ENCODE measurements at places on chromosomes 11 and 22. TPM values are rescaled to one million over a fixed set of nuclear protein-coding genes. Genes with fewer than 3 reads are reported as not detected.
A peak's percentile ranks its signal among the peaks of the same experiment; 100 is the strongest.

DNA sequence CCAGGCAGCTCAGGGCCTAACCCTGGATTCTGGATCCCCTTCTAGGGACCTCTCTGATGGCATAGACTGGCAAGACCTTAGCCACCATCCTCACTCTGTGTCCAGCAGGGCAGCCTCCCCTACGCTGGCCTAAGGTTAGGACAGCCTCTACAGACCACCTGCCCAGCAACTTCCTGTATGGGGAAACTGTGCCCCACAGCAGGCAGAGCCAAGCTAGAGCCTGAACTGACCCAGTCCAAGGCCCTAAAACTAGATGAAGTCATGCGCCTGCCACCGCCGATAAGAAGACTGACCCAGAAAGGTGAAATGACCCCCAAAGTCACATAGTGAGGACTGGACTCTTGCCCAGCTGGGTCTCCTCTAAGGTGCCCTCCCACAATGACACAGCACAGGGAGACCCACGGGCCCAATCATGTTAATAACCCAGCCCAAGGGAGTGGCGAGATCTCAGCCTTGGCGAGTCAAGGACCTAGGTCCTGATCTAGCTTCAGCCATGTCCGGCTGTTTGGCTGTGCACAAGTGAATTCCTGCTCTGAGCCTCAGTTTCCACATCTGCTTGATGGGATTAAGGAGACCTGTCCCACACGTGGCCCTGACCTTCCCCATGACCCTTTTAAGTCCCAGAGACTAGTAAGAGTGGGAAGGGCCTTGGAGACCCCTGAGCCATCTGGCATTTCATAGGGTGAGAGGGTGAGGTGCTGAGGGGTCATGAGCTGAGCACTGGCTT is 17.6 kb downstream of the STARD10 start:
- no peak for DNase-seq

DNA sequence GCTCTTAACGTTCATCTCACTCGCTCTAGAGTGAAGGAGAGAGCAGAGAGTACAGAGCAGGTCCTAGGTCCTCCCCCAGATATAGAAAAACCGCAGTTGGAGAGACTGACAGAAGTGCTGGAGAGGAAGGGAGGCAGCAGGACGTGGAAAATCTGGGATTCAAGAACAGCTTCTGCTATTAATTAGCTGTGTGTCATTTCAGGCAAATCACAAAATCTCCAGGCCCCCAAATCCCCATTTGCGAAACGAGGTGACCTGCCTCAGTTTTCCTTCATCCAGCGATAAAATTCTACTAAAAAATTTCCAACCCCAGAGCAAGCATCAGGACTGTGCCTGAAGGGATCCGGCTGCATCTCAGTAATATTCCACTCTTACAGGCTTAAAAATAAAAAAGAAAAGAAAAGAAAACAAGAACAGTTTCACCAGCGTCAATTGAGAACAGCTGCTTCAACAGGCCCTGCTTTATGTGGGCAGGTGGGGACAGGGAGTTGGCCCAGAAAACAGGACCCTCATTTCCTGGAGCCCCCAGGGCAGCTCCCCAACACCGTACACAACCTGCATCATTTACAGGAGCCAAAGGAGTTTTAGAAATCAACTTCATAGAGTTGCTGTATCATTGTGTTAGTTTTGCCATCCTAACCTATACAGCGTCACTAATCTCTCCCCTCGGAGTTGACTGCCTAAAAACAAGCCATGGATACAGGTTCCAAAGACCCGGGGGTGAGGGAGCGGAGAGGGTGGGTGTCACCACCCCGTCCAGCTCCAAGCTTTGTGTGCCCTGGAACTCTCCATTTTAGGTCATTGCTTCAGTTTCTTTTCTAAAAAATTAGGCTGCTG is 2.3 kb upstream of the MALAT1 start:
- no peak for DNase-seq

DNA sequence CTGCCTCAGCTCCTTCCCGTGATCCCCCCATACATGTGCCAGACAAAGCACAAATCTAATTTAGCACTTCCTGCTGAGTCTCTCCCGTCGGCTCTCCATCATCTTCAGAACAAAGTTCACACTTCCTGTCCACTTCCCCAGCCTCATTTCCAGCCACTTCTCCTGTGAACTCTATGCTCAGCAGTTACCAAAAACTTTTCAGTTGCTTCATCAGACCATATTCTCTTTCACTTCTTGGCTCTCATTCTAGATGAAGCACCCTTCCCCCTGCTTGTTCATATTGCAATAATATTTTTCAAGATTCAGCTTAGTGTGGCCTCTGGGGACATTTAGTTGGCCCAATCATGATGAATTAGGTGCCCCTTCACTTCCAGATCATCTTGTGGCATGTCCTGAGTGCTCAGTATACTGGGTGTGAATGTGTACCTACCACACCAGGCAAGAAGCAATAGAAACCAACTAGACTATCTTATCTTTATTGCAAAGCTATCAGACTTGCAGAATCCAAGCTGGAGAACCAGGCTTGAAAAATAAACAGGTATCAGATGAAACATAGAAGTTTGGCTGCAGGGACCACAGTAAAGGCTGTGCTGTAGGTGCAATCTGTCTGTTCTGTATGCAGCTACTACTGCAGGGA is 115.8 kb downstream of the NXPE2 start:
- no peak for DNase-seq

DNA sequence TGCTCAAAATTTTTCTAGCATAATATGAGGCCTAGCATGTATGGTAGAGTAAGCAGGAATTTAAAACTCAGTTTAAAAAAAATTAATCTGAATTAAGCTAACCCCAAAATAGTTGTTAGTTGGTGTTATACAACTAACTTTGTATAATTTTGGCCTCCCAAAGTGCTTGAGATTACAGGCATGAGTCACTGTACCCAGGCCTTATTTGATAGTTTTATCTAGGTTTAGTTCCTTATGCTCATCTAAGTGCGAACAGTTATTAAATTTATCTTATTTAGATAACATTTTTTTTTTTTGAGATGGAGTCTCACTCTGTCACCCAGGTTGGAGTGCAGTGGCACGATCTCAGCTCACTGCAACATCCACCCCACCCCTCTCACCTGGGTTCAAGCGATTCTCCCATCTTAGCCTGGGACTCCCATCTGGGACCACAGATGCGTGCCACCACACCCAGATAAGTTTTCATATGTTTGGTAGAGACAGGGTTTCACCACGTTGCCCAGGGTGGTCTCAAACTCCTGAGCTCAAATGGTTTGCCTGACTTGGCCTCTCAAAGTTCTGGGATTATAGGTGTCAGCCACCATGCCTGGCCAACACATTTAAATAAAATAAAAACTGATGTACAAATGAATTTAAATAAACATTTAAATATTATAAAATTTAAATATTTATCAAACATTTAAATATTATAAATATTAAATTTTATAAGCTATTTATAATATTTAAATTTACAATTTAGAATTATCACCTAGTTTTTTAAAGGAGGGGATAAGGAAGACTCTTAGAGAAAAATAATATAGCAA is 7.5 kb downstream of the IL18 start:
- no peak for DNase-seq

DNA sequence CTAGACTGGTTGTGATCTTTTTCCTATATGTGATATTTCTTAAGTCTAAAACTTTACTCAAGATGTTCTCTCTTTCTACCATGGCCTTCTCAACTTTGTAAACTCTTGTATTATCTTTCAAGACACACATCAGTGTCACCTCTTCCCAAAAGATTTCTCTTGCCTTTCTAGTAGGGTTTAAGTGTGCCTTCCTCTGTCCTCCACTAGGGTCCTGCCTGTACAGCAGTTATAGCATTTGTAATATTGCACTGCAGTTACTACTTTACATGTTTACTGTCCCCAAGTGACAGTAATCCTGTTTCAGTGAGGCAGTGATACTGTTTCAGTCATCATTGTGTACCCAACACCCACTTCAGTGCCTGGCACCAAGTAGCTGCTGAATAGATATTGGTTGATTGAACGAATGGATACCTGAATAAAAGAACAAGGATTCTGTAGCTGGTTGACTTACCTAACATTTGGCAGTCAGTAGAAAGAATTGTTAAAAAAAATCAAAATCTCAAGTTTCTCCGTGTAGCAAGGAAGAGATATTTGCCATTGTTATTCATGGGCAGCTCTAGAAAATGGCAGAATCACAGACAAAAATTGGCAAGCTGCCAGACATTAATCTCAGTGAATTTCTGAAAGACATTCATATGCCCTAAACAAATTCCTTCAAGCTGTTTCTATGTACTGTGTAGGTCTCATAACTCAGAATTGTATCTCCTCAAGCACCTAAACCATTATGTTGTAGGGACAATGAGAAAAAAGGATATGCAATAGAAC is 79.4 kb downstream of the RBMXL2 start:
- DNase-seq: no peak

DNA sequence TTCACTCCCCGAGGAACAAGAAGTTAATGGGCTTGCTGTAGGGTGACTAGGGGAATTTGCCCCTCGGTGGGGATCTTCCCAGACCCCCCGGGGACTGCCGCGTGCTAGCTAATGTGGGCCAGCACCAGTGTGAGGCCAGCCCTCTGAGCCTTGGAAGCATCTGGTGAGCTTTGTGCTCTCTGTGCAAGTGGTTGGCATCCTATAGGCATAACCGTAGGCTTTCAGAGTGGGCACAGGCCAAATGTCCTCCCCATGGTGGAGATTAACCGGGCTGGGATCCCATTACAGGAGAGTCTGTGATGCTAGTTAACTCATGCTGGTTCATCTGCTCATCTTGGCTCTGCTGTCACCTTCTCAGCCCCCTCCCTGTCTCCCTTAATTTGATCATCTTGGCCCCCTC is 125.7 kb downstream of the TRIM29 start:
- no peak for DNase-seq

GRCh38 chr11:10366568-10367331 is 61.9 kb downstream of the ADM start:
- DNase-seq: peak; percentile 78

The SCGB1D2 gene
- not detected for total RNA-seq

The ANAPC15 gene
- 7.7 TPM for total RNA-seq
